ENCODE measurements at places on chromosomes 1 and 21.

DNA sequence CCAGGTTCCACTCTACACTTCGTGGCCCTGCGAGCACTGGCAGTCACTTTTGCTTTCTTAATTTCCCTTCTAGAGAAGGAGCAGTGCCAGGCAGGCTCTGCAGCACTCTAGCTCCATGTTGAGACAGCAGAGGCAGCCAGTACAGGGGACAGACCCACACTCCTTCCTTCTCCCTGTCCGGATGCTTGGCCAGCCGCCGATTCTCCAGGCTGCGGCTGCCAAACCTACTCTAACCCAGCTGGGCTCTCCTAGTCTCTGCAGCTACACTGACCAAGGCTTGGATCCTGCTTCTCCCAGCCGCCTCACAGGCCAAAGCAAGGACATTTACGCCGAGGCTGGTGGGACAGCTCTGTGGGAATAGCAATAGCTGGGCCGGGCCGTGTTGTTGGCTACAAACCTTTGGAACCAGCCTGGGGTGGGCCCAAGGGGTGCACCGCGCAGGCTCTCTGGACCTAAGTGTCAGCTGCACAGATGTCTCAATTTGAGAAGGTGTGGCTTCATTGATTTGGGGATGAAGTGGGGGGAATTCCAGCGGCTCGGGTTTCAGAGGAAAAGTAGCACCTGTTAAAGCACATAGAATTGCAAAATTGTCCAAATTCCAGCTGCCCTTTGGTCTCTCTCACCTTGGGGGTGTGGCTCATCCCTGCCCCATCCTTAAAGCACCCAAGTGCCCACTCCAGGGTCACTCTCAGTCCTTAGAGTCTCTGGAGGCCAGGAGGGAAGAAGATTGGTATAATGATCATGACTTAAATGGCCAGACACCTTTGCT is 3.2 kb downstream of the BARHL2 start:
- no peak for DNase-seq

GRCh38 chr21:26715116-26715515 is 130.1 kb downstream of the ADAMTS1 start:
- no peak for DNase-seq

GRCh38 chr1:151327903-151328674 is 873 bp upstream of the PI4KB start:
- no peak for DNase-seq

DNA sequence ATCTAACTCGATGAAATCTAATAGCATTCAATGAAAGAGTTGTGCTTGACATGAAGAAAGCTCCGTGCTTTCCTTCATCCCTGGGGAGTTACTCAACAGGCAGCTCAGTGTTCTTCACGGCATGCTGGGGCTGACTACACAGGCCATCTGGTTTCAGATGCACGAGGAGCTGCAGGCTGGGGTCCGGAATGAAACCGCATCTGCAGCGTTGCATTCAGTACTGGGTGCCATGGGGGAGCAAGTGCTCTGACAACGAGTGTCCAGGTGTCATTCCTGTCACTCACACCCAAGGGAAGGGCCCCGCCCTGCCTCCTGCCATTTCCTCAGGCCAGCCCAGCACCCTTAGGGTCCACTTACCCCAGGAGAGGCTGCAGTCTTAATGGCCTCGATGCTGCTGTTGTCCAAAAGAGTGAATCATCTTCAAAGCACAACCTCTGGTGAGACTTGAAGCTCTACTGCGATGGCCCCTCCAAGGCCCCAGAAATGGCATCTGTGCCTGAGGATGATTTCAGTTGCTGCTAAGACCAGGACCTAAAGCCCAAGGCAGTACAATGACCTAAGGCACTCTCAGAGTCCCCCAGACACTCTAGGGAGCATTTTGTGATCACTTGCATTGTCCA is 61.4 kb downstream of the STUM start:
- DNase-seq = no peak

GRCh38 chr1:219372916-219373615 is 199.4 kb downstream of the LYPLAL1 start:
- no peak for DNase-seq

DNA sequence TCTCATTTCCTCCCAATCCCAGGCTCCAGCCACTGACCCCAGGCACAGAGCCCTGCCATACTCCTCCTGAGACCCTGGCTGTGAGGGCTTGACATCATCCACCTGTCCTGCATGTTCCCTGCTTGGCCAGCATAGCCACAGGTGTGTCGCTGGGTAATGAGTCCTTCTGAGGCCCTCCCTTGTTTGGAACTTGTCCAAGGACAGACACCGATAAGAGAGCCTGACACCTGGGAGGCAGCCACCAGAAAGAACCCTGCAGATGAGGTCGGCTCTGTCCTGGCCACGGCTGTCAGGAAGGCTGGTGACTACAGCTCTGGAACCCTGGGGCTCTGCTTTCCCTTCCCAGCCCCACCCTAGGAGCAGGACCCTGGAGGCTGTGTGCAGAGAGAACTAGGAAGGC is 34.6 kb downstream of the TMEM63A start:
- no peak for DNase-seq

GRCh38 chr1:42295816-42296215 is 39.2 kb downstream of the FOXJ3 start:
- no peak for DNase-seq

GRCh38 chr1:219209578-219209977 is 35.9 kb downstream of the LYPLAL1 start:
- DNase-seq = no peak

DNA sequence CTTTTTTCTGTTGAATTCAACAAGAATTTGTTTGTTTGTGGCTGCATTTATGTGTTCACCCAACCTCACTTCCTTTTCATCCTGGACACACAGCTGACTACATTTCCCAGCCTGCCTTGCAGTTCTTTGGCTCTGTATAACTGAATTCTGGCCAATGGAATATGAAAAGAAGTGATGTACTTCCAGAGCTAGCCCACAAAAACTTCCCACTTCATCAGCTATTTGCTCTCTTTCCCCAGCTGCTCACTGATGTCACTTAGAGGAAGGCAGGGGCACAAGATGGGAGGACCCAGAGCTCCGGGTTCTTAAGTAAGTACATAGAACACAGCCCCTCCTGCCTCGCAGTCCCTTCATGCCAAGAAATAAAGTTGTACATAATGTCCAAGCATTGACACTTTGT is 235.0 kb upstream of the FGGY start:
- DNase-seq = no peak

- no peak for DNase-seq
Observed at GRCh38 chr21:26769613-26770188, 75.5 kb downstream of the ADAMTS1 start.

- DNase-seq = peak; percentile 68
Observed at GRCh38 chr21:44845418-44846223, 27.8 kb upstream of the SUMO3 start.

DNA sequence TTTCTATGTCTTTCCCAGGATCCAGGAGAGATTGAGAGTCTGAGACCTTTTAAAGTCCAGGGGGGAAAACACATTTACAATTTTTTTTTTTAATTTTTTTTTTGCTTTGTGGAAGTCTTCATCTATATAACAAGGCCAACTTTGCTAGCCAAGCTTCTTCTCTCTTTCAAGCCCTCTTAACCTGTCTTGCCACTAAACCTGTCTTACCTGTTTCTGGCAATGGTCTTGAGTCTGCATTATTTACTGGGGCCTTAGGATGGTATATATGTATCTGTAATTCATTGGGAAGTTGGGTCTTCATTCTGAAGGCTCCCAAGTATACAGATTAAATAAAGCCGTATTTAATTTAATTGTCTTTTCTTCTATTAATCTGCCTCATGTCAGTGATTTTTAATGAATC is 750.9 kb upstream of the B3GALT2 start:
- no peak for DNase-seq

Measured in stimulated activated naive CD8-positive, alpha-beta T cell treated with anti-CD3 and anti-CD28 coated beads, Interleukin-15, amount 100 ng/mL, for 72 hours (primary cell).